Cerebellar nuclear complex (tissue), 1 donor: ENCODE measurements at places on chromosomes 5 and 9.

DNA sequence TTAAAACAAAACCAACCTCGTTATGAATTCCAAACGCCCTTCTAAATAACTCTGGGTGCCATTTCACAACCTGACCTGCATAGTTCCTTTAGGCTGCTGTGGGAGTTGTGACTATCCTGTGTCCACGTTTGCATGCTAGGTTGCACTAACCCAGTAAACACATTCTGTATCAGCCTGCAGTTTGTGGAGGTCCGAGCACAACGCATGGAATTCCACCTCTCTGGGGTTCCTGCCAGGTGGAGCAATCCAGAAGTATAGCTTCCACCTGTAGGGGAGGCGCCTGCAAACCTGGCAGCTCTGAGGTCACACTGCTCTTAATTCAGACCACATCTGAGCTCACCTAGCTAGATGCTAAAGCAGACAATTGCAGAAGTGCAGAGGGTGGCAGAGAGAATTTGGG lies 57.2 kb downstream of the MARCHF3 start:
- DNase-seq = no peak

DNA sequence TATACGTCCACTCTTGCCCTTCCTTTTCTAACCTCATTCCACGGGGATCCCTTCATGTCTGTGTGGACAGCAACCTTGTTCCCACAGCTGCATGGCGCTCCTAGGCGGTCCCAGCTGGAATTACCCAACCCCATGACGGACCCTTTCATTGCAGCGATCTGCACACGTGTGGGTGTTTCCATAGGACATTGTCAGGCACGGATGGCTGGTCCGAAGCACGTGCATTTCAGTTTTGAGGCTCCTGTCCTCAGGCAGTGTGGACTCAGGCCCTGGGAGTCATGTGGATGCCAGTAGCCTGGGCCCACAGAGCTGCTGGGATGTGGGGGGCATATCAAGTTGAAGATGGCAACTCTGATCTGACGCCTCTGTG lies 15.0 kb downstream of the CARD19 start:
- no peak for DNase-seq

GRCh38 chr5:164377746-164378145 lies 872.3 kb downstream of the MAT2B start:
- DNase-seq = no peak

- no peak for DNase-seq
These were observed 135.3 kb upstream of the IL12B start for GRCh38 chr5:159465604-159466003.

DNA sequence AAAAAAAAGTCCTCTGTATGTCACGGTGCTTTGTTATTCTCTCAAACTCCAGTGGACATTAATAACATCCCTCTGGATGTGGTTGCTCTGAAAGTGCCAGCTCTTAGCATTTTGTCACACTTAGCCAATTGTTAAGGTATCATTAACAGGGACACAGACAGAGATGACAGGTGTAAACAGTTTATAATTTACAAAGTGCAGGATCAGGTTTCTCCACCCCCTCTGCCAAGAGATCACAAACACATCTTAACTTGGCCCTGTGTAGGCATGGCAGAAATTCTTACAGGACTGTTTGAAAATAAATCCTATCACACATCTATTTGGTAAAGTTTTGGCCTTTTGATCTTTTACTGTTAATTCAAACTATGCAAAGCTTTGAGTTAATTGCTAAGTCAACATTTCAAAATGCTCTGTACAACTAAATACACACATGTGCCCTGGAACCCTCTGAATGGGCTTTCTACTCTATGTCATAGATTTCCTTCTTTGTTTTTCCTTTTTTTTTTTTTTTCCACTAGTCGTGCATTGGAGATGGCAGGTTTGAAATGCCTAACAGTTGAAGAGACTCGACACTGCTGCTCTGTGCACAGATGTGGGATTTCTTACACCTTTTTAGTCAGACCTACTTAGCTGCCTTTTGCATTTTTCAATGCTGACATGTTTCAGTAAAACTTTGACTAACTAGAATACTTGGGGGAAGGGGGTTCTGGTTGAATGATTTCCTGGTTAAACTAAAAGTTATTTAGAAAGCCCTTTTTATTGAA lies 41.7 kb downstream of the SEMA6A start:
- DNase-seq = no peak

DNA sequence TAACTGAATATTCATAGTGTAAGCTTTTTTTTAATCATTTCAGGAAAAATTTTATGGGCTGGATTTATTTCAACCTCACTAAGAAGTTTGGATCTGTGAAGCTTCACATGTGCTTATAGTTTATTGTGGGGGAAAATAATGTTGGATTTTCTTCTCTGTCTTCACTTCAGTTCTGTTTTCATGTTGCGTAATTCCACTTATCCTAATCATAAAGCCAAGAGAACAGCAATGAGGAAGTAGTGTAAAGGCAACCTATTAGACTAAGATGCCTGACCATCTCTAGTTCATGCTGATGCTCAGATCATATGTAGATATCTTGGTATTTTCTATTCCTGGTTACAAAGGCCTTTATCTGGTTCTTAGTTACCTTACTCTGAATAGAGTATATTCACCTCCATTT lies 50.0 kb downstream of the CD180 start:
- no peak for DNase-seq

GRCh38 chr9:20611691-20612287 lies 10.5 kb downstream of the MLLT3 start:
- DNase-seq = no peak

GRCh38 chr9:136687721-136688223 lies 515 bp upstream of the AGPAT2 start:
- no peak for DNase-seq

DNA sequence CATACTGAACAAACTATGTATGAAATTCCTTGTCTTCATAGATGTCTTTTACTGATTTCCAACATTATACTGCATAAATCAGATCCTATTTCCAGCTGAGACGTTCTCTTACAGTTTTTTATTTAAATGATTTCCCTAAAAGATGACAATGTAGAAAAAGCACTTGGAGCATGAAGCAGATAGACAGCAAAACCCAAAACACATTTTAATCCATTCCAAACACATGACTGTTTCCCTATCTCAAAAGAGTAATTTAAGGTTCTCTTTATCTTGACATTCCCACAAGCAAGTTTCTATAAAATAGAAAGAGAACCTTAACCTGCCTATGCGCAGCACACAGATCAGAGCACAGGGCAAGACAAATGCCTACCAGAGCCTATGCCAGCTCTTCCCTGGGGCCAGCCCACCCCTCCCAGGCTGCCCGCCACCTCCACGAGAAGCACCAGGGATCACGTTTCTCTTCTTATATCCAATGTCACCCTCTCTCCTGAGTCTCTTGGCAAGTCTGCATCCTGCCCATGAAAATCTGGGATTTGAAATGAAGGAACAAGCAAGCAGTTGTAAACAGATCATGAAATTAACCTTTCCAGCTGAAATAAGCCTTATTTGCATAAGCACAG lies 52.4 kb downstream of the RETREG1 start:
- DNase-seq = no peak

- DNase-seq = no peak
These were observed 153.8 kb downstream of the HCN1 start for GRCh38 chr5:45542421-45542820.

GRCh38 chr9:19122490-19123042 lies 4.7 kb downstream of the PLIN2 start:
- DNase-seq = no peak

GRCh38 chr9:93181672-93182435 lies 2.1 kb upstream of the WNK2 start:
- no peak for DNase-seq

GRCh38 chr9:103680581-103680980 lies 413.5 kb upstream of the SMC2 start:
- DNase-seq = no peak

DNA sequence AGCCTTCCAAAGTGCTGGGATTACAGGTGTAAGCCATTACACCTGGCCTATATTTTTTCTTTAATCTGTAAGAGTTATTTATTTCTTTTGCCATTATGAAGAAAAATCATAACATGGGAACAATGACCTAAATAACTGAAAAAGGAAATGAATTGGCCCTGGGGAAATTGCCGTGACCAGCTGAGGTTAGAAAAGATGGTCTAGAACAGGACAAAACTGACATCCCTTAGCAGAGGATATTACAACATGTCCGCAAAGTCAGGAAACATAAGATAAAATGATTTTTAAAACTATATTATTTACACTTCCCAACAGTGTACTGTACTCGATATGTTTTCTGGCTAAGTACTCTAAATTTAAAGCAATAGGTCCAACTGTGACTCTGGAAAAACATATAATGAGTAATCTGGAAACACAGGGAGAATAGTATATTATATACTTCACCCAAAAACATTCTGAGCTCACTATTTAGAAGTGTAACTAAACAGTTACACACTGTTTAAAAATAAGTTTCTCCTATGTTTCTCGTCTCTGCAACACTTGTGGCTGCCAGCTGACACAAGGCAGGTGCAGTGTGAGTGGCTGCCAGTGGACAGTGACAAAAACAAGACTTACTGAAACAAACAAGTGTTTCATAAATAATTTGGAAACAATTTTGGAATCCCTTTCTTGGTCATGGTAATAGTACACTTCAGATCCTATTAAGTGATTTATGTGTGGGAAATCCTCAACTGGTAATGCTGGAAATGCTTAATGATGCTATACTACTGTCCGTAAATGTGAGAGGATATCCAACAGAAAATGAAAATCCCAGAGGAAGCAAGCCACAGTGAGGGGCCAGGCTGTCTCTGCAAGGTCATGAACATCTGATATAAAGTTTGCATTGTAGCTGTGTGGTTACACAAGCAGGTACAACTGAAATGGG lies 69.1 kb downstream of the C9orf85 start:
- DNase-seq = no peak

- DNase-seq = no peak
These were observed 2.5 kb downstream of the FIBCD1 start for GRCh38 chr9:130936285-130937117.

DNA sequence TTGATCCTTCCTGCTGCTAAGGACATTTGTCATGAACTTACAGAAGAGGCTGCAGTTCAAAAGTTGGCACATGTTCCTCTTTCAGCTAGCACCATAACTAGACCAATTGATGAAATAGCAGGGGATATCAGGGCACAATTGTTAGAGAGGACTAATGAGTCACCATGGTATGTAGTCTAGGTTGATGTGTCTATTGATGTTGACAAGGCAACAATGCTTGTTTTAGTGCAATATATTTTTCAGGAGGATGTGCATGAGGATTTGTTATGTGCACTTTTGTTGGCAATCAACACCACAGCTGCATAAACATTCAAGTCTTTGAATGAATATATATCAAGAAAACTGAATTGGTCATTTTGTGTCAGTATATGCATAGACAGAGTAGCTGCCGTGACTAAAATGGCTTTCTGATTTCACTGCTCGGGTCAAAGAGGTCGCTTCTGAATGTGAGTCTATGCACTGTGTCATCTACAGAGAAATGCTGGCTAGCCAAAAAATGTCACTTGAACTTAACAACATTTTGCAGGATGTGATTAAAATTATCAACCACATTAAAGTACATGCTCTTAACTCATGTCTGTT lies 68.0 kb downstream of the FGF10 start:
- no peak for DNase-seq

- DNase-seq = no peak
These were observed 181.8 kb downstream of the GLIS3 start for GRCh38 chr9:4117835-4118610.

DNA sequence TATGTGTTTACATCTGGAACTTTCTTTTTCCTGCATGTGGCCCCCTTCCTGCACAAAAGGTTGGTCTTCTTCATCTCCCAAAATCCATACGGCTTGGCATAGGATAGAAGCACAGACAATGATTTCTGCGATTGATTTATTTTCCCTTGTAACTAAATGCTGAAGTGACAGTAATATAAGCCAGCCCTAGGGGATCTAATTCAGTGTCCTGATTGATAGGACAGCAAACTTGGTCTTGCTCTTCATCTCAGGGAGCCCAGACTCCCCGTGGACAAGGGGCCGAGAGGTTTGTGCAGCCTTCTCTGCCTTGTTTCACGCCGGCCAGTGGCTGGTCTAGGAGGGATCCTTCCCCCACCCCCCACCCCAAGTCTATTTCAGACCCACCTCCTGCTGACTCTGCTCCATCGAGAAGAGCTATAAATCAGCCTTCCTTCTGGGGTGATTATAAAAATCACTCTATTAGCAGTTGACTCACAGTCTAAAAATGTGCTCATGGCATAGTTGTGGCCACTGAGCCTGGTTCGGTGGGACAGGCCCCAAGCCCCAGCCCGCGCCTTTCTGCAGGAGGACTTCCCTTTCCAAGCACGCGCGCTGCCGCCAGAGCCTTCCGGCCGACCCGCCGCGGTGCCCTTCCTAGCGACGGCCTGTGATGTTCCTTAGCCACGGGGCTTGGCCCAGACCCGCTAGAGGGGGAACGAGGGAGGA lies 89.8 kb upstream of the COL5A1 start:
- no peak for DNase-seq

DNA sequence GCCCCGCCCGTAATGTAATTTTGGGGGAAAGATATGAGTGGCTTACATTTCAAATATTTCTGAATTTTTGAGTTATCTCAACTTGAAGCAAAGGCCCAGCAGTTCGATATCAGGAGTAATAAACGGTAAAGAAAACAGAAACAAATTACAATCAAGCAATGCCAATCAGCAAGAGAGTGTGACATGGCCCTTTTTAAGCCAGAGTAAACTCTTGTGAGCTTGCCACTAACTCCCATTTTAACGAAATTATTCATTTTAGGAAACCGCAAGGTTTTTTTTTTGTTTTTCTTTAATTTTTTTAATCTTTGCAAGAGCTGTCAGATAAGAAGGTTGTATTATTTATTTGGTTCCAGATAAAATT lies 17.6 kb upstream of the CDK7 start:
- DNase-seq = no peak

DNA sequence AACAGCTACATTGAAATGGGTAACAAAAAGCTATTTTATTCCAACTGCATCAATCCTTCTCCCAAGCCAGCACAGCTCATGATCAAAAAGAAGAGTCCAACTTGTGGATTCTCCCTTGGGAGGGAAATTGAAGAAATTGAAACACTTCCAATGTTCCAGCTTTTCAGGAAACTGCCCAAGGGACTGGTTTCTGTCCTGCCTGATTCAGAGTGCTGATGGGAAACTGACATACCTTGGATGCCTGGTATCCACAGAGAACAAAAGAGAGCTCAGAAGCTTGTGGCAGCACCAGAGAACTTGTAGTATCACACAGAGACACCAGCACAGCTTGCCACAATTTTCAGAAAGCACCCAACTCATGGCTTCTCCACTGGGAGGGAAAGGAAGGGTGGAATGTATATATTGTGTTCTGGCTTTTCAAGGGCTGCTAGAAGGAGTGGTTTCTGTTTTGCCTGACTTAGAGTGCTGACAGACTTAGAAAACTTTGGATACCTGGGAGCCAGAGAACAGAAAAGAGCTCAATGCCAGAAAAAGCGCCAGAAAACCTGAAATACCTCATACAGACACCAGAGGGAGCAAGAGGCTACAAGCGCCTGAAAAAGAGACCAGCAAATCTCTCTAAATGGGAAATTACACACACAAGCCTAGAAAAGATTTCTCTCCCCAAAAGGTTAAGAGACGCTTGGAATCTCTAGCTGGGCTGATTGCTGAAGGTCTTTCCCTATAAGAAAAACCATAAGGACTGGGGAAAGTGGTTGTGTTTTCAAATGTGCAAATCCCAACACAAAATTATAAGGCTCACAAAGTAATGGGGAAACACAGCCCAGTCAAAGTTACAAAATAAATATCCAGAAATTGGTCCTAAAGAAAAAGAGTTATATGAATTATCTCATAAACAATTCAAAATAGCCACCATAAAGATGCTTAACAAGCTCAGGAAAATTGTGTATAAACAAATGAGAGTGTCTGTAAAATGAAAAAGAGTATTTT lies 178.8 kb downstream of the SPOCK1 start:
- peak; percentile 26 for DNase-seq

- DNase-seq = no peak
These were observed 375.8 kb downstream of the RAB3C start for GRCh38 chr5:58958701-58959100.

GRCh38 chr5:79985288-79985687 lies 5.8 kb downstream of the MTX3 start:
- no peak for DNase-seq
